ENCODE measurements at places on chromosomes 4 and X.

- DNase-seq, result no peak
Observed at GRCh38 chrX:136019226-136019625, 34.0 kb downstream of the SLC9A6 start.

DNA sequence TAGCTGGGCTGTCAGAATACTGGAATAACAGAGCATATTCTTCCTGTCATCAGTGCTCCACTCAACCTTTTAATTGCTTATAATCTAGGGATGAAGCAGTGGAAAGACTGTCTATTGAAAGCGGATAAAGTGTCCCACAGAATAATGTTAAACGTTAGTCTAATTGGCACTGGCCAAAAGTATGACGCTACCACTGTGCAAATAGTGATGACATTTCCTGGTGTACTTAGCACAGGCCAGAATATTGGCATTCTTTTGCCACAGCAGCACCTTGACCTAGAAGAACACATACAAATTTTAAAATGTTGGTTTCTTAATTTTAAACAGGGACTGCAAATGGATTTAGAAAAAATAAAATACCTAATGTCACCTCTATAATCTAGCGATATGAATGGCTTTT is 635.2 kb upstream of the SPANXN1 start:
- no peak for DNase-seq

DNA sequence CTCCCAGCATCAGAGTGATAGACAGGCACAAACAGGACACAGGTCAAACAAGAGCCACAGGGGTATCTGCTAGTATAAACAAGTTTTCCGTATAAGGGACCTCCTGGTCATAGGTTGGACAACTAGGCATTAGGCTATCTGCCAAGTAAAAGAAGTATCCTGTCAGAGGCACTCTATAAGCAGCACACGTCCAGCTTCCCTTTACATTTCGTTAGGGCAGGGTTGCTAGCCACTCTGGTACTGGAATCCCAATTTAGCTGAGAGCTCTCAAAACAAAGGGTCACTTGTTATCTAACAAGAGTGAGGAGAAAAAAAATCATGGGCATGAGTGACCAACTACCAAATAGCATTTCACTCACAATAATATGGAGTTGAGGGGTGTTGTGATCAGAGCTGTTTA is 780.7 kb upstream of the DIAPH2 start:
- no peak for DNase-seq

GRCh38 chrX:3788494-3789233 is 75.2 kb upstream of the PRKX start:
- no peak for DNase-seq

GRCh38 chr4:89382439-89382838 is 74.8 kb upstream of the GPRIN3 start:
- DNase-seq, result no peak
